ENCODE measurements at places on chromosomes 16 and 17.

DNA sequence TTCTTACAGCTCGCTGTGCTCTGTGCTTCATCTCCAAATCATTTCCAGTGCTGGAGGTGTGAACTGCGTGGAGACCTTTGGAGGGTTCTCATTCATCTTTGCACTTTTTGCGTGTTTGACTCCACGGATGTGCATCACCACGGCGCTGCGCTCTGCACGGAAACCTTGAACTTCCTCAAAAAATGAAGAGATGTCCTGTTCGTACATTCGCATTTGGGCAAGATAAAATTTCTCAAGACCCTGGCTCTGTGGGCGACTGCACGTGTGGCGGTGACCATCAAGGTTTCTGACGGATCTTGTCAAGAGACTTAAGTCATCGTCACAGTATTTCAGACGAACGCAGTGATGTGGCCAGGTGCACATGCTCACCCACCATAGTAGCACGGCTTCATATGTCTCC is 10.3 kb upstream of the PVALEF start:
- DNase-seq = no peak

- no peak for DNase-seq
Observed at GRCh38 chr16:79659344-79659743, 58.8 kb upstream of the MAF start.

DNA sequence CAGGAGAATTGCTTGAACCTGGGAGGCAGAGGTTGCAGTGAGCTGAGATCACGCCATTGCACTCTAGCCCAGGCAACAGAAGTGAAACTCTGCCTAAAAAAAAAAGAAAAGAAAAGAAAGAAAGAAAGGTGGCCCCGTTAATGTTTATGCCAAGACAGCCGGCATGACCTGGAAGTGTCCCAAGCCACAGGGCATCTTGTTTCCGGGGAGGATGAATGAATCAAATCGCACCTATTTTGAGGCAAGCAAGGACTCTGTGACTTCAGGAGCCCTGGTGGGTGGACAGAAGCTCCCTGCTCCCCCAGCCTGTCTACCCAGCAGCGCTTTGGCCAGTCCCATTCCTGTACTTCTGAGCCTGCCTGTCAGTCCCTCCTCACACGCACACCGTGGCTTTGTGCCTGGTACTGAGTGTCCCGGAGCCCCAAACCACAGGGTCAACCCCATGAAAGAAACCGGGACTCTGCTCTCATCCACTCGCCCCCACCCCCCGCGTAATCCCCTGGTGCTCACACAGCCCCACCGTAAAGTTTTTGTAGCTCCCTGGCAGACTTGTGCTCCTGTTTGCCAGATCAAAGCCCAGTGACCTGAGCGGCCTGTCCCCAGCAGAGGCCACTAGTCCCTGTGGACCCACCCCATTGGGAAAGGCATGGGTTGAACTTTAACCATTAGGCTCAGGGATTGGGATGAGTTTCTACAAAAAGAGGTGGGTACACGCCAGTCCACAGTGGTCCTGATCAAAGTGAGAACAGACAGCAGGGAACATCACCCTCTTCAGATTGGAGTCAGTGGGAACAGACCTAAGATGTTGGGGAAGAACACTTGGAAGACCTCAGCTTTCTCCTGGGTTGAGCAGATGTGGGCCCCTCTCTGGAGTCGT is 19.3 kb downstream of the CD2BP2 start:
- no peak for DNase-seq

DNA sequence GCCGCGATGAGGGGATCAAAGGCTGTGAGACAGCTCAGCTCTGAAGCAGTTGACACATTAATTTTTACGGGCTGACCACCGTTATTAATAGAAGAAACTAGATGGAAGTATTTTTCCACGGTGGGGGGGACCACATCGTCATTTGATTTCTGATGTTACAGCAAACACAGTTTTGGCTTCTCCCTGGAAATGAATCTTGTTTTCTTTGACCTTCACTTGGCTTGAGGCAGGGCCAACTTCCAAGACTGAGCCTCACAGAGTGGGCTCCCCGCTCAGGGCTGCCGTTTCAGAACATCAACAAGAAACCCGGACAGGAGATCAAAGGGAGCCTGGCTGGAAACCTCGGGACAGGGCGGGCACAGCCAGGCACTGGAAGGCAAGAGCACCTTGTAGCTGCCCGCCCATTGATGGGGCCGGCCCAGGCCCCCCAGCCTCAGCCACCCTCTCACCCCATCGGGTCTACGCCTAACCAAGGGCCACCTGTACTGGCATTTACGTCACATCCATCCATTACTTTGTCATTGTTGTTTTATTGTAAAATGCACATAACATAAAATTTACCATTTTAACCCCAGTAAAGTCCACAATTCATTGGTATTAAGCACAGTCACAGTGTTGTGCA is 124.6 kb downstream of the C16orf95 start:
- no peak for DNase-seq

DNA sequence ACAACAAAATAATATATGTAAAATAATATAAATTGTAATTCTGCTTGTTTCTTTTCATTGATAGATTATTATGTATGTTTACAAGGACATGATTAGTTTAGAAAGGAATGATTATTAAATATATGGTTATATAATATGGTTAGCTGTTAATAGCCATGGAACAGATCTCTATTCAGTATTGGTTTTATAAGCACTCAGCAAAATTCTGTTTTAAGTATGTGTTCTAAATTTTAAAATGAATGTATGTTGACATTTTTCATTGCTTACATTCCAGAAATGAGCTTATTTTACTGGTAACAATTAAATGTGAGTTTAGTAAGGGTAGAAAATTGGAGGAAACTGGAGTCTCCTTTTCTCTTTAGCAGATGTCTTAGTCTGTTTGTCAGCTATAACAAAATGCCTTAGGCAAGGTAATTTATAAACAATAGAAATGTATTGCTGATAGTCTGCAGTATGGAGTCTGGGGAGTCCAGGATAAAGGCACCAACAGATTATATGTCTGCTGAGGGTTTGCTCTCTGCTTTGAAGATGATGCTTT is 45.4 kb downstream of the NFAT5 start:
- no peak for DNase-seq

DNA sequence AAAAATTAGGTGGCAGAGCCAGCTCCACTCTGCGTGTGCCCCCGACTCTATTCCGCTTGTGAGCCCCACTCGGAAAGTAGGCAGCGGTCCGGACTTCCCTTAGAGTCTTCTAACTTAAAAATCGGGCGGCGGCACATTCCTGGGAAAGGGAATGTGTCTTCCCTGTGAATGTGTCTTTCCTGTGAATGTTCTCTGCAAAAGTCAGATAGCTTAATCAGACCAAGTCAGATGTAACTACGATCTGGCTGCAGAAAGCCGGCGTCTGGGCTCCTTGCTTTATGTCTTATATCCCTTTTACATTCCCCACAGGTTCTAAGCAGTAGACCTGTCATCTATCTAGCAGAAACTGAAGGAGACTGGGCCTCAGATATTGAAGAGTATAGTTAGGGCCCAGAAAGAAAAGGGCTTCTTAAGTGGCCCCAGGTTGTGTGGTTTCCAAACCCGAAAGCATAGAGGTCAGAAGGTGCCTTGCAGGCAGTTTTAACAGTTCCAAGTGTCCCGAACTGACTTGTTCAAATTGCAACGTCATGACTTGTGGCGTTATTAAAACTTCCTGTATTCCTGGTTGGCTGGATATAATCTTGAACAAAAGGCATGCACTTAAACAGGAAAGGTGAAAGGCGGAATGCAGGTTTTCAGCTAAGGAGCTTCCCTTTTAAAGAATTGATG is 601 bp downstream of the PHKB start:
- no peak for DNase-seq

DNA sequence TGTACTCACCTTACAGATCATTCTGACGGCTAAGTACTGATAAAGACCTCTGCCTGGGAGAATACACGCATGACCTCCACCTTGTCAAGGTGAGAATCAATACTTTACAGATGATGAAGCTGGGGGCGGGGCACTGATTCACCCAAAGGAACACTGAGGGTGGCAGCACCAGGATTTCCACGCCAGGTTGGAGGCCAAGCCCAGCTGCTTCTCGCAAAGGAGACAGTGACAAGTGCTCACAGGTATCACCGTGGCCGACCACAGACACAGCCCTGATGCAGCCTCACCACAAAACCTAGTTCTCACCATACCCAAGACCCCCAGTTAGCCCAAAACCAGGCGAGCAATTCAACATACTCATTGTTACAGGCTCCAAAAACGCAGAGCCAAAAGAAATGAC is 434.2 kb downstream of the SOX9 start:
- no peak for DNase-seq

- peak; percentile 42 for DNase-seq
Observed at GRCh38 chr16:15672514-15673167, 22.6 kb downstream of the NDE1 start.

GRCh38 chr17:71427801-71428200 is 693.0 kb upstream of the SOX9 start:
- no peak for DNase-seq

- DNase-seq = no peak
Observed at GRCh38 chr17:31525801-31526549, 134.5 kb downstream of the RAB11FIP4 start.

DNA sequence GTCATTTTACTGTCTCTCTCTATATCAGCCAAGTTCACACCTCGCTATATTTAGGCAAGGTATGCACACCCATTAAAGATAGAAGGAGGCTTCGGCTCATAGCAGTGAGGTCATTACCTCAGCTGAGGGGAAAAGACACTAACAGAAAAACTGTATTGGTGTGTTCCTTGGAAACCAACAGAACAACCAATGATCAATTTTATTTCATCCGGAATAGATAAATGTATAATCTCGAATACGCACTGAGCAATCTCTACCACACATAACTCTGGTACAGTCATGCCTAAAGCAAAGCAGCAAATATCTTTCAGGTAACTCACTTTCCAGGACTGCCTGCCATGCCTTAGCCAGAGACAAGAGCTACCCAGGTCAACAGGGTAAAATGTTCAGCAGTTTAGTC is 109.9 kb upstream of the CORO6 start:
- no peak for DNase-seq

DNA sequence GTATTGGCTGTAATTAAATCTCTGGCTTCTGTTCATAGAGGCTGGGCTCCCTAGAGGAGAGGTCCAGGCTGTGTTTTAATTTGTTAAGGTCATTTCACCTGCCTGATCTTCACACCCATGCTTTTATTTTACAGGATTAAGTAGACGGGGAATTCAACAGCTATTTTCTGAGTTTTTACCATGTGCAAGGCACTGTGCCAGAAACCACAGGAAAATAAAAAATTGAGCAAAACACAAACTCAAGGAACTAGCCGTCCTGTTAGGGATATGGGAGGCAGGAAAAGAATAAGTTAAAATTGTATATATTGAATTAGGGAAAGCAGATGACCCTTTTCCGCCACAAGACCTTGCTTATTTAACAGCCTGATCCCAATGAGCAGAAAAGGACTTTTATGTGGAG is 29.1 kb downstream of the HS3ST3A1 start:
- DNase-seq = no peak

Data from activated naive CD4-positive, alpha-beta T cell treated with anti-CD3 and anti-CD28 coated beads, Interleukin-2, amount 50 U/mL, for 16 hours (primary cell).